Spleen (tissue), 13 donors: ENCODE measurements at places on chromosomes 6 and 20. TPM values are rescaled to one million over a fixed set of nuclear protein-coding genes. Genes with fewer than 3 reads are reported as not detected.
A peak's percentile ranks its signal among the peaks of the same experiment; 100 is the strongest.

DNA sequence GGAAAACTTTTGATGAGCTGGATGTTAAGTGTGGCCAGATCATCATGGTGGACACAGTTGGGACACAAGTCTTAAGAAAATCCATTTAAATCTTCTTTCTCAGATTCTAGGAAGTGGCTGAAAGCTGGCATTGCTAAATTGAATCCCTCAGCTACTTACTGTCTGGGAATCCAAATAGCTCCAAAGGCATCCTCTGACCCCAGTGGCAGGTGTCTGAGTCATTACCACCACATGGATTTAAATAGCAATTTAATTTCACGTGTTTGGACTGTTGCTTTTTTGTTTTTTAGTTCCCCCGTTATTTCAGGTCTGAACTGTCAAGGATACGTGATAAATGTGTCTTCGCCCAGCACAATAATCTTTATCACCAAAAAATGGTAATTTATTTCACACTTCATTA, 33.2 kb upstream of the HDGFL1 start:
- no peak for DNase-seq

DNA sequence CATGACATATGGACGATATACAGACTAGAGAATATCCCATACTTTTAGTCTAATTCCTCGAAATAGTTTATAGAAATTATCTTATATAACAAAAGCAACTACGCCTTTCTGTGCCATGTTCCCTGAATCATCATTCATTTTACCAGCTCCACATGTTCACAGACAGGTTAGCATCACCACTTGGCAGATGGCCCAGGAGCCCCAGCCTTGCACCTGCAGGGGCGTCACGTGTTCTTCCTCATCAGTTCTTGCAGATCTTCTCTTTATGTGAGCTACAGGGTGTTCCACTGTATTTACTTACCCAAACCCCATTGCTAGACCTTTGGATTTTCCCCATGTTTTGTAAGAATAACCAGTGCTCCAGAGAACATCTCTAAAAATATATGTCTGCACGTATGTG, 12.6 kb upstream of the BNIP5 start:
- DNase-seq = no peak

DNA sequence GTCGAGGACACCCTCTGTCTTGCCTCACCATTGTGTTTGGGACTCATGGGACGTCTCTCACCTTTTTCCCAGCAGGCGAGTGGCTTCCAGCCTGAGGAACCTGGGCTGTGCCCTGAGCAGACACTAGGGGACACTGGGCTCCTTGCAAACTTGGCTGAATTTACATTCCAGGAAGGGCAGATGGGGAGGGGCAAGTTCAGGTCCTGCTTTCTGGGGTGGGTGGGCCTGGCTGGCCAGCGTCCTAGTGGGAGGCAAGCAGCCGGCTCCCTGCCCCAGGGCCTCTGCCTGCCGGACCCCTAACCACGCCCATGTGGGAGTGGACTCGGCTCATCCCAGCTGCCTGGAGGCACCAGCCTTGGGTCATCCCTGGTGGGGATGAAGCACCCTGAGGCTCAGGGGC, 48.2 kb upstream of the MLN start:
- DNase-seq = no peak

The GTPBP2 gene
- 90.0 TPM for total RNA-seq

DNA sequence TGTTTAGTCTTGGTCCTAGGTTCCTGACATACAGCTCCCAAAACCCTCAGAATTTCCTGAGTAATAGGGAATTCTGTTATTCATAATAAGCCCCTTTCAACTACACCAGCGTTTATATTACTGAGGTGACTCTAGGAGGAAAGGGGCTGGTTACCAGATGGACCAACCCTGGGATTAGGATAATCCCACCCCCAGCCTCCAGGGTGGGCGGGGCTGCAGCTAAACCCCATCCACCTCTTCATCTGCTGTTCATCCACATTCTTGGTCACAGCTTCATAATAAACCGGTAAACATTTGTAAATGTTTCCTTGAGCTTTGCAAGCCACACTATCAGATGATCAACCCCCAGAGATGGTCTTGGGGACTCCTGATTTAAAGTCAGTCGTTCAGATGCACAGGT, 38.3 kb downstream of the NINL start:
- DNase-seq = no peak

DNA sequence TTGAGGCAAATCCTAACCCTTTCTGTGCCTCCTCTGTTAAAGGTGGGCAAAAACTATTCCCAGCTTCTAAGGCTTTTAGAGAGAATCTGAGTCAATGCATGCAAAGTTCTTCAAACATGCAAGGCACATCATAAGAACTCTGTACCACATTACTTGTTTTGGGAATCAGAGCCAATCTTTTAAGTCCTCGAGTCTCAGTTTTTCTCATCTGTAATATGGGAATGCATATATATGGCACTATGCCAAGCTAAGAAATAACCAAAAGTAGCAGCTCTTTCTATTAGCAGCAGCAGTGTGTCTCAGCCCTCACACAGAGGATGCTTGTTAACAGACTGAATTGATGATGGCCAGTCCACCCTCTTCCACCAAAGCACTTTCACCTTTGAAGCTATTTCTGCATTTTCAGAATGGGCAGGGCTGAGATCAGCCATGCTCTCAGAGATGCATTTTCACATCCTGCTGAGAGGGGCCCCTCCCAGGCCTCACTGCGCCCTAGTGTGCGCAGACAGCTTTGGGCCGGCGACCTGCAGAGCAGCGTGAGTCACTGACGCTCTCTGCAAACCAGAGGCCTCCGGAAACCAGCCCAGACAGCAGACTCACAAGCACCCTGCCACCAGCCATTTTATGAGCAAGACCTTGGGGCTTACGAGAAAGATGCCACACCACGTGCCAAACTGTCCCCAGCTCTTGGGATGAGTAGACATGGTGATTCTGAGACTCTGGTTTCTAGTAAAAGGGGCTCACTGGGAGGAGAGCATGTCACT, 138.0 kb downstream of the NFATC2 start:
- peak; percentile 95 for DNase-seq

The GNAS-AS1 gene
- total RNA-seq = not detected

GRCh38 chr6:52594221-52594620, 17.4 kb upstream of the TRAM2 start:
- DNase-seq = no peak
